Esophagus mucosa (tissue), 1 donor: ENCODE measurements at places on chromosomes 2 and 18.

DNA sequence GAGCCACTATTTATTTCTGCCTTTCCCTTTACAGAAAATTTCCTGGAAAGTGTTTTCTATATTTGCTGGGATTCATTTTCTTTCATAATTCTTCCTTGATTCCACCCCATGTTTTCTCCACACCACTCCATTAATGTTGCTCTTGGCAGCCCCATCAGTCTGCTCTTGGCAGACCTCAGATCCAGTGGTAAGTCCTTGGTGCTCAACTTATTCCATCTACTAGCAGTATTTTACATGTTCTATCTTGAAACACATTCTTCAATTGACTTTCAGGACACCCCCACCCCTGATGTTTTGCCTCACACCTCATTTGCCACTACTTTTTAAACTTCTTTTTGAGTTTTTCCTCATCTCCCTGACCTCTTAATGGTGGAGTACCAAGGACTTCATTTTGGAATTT, 65.0 kb downstream of the HNMT start:
- ATAC-seq: no peak

DNA sequence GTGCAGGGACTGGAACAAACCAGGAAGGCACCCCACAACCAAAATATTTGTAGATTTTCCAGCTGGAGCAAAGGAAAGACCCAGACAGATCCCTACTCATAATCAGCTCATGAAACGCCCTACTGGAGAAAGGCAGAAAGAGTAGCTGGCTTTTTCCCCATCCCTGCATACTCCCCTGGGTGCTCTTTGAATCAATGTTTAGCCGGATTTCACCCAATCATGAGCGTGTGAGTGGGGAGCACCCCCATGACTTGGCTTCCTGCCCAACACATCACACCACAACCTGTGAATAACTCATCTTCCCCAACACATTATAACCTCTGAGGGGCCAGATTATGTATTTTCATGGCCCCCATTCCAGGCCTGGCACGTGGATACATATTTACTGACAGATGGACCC, 35.1 kb upstream of the SLC14A1 start:
- ATAC-seq: no peak

DNA sequence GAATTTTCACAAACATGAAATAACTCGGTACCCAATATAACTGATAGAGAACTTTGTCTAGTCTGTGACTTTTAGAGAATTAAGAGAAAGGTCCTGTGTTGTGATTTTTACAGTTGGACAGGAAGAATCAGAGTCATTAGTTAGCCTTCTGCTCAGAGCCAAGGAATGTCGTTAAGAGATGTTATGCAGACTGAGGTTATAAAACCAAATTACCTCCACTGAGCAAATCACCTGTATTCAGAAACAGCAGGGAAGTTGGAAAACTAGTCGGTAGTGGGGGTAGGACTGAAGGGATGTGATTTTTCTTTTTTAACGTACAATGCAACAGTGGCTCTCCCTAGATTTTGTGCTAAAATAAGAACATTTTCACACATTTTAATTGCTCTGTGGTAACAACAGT, 18.5 kb downstream of the TANK start:
- ATAC-seq: no peak

DNA sequence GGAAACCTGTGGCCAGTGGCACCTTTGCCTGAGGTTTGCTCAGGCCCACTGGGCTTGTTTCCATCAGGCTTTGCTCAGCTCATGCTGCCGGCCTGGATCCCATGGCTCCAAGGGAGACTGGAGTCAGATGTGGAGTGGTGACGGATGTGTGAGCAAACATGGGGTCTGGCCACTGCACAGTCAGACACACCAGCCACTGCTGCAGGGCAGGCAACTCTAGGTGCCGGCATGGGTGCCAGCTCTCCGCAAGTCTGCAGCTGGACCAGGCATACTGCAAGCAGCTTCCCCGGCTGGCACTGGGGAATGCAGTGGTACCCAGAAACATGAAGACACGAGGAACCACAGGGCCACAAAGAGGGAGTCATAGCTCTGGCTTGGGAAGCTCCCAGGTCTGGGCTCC, 37.4 kb downstream of the TDRD15 start:
- no peak for ATAC-seq

DNA sequence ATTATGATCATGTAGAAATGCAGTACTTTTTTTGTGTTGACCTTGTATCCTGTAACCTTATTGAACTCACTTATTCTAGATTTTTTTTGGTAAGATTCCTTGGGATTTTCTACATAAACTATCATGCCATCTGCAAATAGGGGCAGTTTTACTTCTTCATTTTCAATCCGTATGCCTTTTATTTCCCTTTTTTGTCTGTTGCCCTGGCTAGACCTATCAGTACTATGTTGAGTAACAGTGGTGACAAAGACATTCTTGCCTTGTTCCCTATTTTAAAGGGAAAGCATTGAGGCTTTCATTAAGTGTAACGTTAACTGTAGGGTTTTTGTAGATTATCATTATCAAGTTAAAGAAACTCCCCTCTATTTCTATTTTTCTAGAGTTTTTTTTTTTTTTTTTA, 92.3 kb downstream of the LYPD1 start:
- ATAC-seq: no peak

GRCh38 chr2:30758191-30758651, 49.0 kb downstream of the CAPN13 start:
- ATAC-seq: no peak

DNA sequence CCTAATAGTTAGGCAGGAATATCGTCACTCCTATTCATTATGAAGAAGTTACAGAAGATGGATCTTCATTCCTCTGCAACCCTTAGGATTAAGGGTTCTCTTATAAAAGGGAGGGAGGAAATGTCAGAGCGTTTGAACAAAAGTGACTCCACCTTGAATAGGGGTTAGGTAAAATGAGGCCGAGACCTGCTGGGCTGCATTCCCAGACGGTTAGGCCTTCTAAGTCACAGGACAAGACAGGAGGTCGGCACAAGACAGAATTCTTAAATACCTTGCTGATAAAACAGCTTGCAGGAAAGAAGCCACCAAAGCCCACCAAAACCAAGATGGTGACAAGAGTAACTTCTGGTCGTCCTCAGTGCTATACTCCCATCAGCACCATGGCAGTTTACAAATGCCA, 147.6 kb downstream of the CDCA7 start:
- ATAC-seq: no peak

DNA sequence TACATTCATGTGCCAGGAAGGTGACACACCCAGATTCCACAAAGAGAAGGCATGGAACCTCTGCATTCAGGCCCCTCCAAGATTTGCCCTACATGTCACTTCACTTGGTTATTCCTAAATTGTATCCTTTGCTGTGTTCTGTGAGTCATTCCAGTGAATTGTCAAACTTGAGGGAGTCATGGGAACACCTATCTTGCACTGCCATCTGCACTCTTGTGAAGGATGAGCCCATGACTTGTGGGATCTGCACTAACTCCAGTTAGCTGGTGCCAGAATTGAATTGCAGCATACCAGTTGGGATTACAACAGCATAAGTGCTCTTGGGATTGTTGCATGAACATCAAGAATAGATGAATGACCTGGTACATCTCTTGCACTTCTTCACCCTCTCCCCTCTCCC, 1288.0 kb upstream of the ZEB2 start:
- no peak for ATAC-seq

GRCh38 chr2:78999406-78999805, 26.1 kb upstream of the REG3G start:
- no peak for ATAC-seq

- ATAC-seq: no peak
These were observed 12.3 kb upstream of the PTMA start for GRCh38 chr2:231696004-231696367.

DNA sequence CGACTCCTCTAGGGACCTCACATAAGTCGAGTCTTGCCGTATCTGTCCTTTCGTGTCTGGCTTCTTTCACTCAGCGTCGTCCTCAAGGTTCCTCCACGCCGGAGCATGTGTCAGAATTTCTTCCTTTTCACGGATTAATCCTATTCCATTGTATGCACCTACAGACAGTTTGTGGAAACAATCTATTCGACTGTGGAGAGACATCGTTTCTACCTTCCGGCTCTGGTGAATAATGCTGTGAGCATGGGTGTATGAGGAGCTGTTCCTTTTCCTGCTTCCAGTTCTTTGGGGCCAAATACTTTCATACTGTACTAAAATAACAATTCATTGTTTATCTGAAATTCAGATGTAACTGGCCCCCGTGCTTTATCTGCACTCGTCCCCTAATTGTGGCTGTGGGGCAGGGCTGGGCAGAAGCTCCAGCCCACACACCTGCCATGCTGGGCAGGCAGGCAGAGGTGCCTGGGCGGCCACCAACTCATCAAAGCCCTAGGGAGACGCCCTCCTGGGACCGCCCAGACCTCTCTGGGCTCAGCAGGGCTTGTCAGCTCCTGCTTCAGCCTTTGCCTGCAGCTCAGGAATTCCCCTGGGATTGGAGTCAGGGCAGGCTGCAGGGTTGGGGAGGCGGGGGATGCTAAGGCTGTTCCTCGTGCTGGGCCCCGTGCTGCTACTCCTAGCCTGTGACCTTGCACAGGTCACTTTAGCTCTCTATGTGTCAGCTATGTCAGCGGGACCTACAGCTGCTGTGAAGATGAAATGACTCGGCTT, 14.5 kb downstream of the GPC1 start:
- peak; percentile 73 for ATAC-seq

- ATAC-seq: no peak
These were observed 38.8 kb upstream of the DNER start for GRCh38 chr2:229752970-229753729.

GRCh38 chr2:20551260-20551944, 99.5 kb downstream of the HS1BP3 start:
- peak; percentile 28 for ATAC-seq

- ATAC-seq: peak; percentile 97
These were observed 356.6 kb downstream of the SPAG16 start for GRCh38 chr2:213640738-213641425.

DNA sequence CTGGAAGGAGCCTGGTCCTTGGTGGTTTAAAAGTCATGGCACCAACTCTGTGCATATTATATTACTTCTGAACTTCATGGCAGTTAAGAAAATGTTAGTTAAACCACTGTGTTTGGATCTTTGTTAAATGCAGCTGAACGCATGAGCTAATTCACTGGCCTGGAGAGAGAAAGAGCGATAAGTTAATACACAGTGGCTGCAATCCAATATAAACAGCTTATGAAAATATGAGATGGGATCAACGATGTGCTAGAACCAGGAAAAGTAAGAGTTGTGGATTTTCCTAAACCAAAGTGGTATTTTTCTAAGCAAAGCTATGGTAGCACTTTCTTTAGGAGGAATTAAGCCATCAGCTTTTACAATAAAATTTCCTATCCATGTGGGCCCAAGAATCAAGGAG, 326.7 kb downstream of the MTX2 start:
- ATAC-seq: no peak

DNA sequence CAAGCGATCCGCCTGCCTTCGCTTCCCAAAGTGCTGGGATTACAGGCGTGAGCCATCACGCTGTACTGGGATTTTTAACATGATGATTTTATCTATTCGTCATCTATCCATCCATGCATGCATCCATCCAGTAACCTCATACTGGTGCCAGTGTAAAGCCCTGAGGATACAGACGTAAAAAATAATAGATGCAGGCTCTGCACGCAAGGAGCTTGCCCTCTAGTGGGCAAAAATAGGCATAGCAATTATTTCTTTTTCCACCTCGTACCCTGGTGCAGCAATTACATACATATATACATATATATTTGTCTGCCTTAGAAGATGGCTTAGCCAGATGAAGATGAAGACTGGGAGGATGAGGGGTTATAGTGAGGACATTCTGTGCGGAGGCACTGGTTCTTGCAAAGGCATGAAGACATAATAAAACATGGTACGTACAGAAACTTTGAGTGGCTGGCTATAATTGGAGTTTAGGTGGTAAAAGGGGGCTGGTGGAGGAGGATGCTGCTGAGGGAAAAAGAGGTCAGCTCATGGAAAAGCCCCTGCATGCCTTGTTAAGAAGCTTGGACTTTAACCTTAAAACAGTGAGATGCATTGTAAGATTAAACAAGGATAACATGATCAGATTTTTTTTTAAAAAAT, 19.6 kb upstream of the RPIA start:
- ATAC-seq: peak; percentile 72

- ATAC-seq: no peak
These were observed 3.3 kb downstream of the KLHL29 start for GRCh38 chr2:23388294-23388693.

DNA sequence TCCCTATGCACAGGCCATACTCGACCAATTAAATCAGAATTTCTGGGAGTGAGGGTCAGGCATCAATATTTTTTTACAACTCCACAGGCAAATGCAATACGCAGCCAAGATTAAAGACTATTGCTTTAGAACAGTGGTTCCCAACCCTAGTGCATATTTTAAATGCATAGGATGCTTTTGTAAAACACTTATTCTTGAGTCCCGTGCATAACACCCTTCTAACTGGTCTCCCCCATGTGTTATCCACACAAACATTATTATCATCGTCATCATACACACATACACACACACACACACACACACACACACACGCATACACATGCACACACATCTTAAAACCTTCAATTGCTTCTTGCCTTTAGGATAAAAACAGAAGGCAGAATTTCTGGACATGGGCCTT, 145.0 kb upstream of the PELI1 start:
- no peak for ATAC-seq

- peak; percentile 32 for ATAC-seq
These were observed 607 bp downstream of the LAMA3 start for GRCh38 chr18:23689616-23690504.

DNA sequence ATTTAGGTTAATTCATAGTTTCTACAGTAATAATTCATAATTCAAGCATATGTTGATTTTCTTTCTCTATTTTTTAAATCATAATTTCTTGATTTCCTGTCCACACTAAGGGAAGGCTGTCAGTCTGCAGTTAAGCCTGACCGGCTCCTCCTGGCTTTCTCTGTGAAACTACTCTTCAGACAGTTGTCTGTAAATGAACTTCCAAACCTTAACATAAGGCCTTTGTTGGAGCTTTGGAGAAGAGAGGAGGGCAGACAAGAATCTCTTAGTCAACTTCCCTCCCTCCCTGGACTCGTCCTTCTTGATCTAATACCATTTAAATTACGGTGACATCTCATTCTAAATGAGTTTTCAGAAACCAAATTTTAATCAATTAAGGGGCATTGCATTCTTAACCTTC, 404.1 kb upstream of the ST6GAL2 start:
- ATAC-seq: no peak

GRCh38 chr2:159035790-159036411, 67.5 kb downstream of the TANC1 start:
- peak; percentile 98 for ATAC-seq
